Upper lobe of left lung (tissue), 6 donors: ENCODE measurements at places on chromosomes 12 and 14. TPM values are rescaled to one million over a fixed set of nuclear protein-coding genes. Genes with fewer than 3 reads are reported as not detected.

HOXC9 gene
- not detected for total RNA-seq

CPM gene
- 143 TPM for total RNA-seq

KCNK10 gene
- not detected for total RNA-seq

TRPV4 gene
- 5.6 TPM for total RNA-seq

DBX2 gene
- not detected for total RNA-seq

SLC6A13 gene
- 1.8 TPM for total RNA-seq

TMEM63C gene
- not detected for total RNA-seq

FAM186B gene
- 0.20 TPM for total RNA-seq

SLCO1B1 gene
- total RNA-seq: not detected

C12orf57 gene
- 83.8 TPM for total RNA-seq
